ENCODE measurements at places on chromosomes 13 and 19. TPM values are rescaled to one million over a fixed set of nuclear protein-coding genes. Genes with fewer than 3 reads are reported as not detected.

The DNAJB1 gene
- 99.3 TPM for total RNA-seq

The ZNF681 gene
- total RNA-seq, result 0.32 TPM

- peak; percentile 26 for DNase-seq
Measured at GRCh38 chr19:58001895-58002369, 688 bp downstream of the ZNF606 start.

The CYP4F22 gene
- not detected for total RNA-seq

The NTF4 gene
- not detected for total RNA-seq

The C19orf38 gene
- total RNA-seq, result not detected

DNA sequence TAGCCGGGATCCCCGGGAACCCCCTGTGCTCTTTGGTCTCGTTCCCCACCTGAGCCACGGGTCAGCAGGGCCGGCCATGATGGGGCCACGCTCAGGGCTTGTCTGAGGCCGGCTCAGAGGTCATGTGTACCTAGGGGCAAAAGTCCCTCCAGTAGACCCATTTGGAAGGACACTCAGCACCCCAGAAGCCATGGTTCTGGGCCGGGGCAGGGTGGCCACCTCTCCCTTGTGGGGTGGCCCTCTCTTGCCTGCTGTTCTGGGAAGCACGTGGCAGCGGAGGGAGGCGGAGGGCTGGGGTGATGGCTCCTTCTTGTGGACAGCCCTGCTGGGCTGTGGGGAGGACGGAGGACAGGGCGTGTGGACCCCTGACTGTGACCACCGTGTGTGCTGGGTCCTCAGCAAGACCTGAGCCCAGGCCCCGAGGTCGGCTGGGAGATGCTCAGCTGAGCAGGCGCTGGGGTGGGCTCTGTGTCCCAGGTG lies 6.4 kb upstream of the PEAK3 start:
- DNase-seq, result no peak

GRCh38 chr19:18865973-18866799 lies 29.8 kb downstream of the CERS1 start:
- peak; percentile 53 for DNase-seq

The WDR88 gene
- not detected for total RNA-seq

The CAMSAP3 gene
- not detected for total RNA-seq

All from fibroblast of villous mesenchyme (primary cell).